ENCODE measurements at places on chromosomes 2 and 18.

- no peak for DNase-seq
Observed at GRCh38 chr2:54486766-54487165, 30.6 kb downstream of the SPTBN1 start.

DNA sequence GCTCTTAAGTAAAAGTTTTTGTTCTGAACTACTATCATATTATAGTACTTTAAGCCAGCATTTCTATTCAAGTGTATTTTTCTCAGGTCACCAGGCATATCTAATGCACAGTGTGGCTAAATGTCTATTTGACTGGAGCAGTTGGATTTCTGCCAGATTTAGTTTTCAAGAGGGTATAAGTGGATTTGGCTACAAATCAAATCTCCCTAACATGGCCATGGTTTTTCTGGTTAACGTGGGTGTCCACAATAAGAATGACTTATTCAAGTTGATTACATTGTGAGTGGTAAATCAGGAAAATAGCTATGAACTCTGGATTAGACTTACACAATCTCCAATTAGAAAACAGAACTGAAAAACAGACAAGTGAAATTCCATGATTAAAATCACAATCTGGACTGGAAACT lies 5.7 kb upstream of the CHN1 start:
- DNase-seq, result no peak

GRCh38 chr2:72134997-72135800 lies 12.5 kb downstream of the CYP26B1 start:
- DNase-seq, result no peak

DNA sequence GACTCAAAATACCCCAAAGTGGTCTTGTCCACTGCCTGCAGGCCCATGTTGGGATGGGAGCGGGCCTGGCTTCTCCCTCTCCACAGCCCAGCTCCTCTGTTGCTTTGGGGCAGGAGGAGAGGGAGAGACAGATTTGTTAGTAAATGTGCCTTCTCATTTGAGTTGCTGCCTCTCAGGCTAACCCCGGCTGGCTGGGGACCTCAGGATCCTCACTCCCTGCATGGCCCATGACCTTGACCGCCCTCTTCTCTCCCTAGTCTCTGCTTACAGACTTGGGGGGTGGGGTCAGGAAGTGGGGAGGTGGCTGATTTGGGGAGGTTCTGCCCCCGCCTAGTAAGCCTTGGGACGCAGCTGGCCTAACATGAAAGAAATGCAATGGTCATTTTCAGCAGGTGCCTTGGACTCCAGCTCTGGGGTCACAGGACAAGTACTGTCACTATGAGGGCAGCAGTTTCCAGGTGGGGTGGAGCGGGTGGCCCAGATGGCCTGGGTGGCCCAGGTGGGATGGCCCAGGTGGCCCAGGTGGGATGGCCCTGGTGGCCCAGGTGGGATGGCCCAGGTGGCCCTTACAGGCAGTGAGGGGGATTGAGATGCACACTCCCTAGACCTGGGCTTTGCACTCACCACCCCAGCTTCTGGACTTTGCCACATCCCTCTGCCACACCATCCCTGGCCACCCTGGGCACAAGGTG lies 24.1 kb downstream of the HJURP start:
- no peak for DNase-seq

Measured in T-helper 22 cell (primary cell).